ENCODE measurements at places on chromosomes 13 and 19.

DNA sequence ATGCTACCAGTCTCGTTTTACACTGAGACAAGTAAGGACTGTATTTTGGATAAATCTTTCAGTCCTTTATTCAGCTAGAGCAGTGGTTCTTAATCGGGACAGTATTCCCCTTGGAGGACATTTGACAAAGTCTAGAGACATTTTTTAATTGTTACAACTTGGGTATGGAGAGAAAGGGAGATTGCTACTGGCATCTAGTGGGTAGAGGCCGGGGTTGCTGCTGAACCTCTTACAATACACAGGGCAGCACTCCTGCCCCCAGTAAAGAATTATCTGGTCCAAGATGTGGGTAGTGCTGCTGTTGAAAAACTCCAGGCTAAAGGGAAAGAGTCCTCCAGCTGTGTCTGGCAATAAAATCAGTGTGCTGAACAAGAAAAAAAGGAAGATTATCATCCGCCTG, 334.8 kb downstream of the SLC7A1 start:
- no peak overlapping the region for H3K4me3 ChIP-seq
- no peaks in the 10 kb centered on the region for H3K27me3 ChIP-seq
- DNase-seq: no peak
- H3K36me3 ChIP-seq: no peaks in the 10 kb centered on the region
- H3K27ac ChIP-seq: no peak overlapping the region
- H3K4me1 ChIP-seq: no peaks in the 10 kb centered on the region

GRCh38 chr13:56773148-56773547, 367.6 kb upstream of the PRR20A start:
- no peak overlapping the region for H3K27ac ChIP-seq
- no peaks in the 10 kb centered on the region for H3K27me3 ChIP-seq
- no peak overlapping the region for H3K4me3 ChIP-seq
- DNase-seq: no peak

DNA sequence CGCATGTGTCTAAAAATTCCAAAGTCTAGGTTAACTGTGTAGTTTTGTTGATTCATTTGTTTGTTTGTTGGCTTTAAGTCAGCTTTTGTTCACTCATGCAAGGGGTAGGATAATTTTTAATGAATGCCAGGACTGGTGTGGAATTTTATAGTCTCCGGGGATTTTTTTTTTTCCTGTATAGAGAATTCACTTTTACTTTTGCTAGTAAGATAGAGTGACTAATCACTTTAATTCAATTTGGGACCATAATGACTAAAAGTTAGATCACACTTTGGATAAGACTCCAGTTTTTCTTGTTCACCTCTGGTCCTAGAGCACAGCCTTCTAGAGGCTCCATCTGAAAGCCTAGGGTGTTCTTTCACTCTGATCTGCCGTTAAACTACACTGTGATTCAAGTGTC, 1690.0 kb downstream of the PCDH9 start:
- no peaks in the 10 kb centered on the region for H3K27me3 ChIP-seq
- no peaks in the 10 kb centered on the region for H3K4me1 ChIP-seq
- DNase-seq: no peak
- no peaks in the 10 kb centered on the region for H3K36me3 ChIP-seq

GRCh38 chr13:24168979-24169378, 8.5 kb downstream of the SPATA13 start:
- no peaks in the 10 kb centered on the region for H3K4me1 ChIP-seq
- H3K27ac ChIP-seq: peak overlapping the region; percentile 57
- no peak overlapping the region for H3K4me3 ChIP-seq

DNA sequence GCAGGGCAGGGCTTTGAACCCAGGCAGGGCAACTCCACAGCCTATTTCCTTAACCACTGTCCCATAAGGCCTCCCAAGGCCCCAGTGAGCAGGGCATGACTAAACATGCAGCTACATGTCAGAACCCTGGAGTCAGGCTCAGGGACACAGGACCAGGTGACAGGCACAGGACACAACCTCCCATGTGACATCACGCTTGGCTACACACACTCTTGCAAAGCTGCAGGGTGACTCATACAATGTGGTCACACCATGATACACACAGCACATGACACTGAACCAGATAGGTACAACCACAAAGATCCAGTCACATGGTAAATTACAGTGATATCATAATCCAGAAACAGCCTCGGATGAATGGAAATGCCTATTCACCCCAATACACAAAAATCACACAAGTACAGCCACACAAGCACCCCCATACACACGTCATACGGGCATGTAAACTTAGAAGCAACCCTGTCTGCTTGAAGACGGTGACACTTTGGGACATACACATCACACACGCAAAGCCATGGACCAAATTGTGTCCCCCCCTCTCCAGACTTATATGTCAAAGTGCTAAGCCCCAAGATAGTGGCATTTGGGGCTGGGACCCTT, 14.5 kb downstream of the KLK4 start:
- H3K27ac ChIP-seq: no peak overlapping the region
- H3K4me3 ChIP-seq: no peak overlapping the region
- no peak for DNase-seq
- H3K4me1 ChIP-seq: no peaks in the 10 kb centered on the region

DNA sequence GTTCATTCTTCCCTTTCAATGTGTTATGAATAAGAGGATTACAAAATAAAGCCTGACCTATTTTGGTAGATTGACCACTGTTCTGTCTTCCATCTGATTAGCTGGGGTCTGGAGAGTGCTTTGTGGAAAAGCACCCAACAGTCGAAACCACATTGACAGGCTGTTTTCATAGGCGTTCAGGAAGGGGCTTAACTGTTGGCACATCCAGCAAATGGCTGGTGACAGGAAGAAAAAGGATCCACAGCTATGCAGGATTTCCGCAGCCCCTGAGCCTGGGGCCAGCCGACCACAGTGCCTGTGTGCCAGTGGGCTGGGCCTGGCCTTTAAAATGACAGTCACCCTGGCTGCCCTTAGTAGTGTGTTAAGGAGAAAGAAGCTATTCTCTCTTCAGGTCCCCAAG, 113.3 kb downstream of the SIPA1L3 start:
- H3K4me3 ChIP-seq: no peak overlapping the region
- no peak for DNase-seq
- peaks cover 12% of the 10 kb centered on the region for H3K4me1 ChIP-seq
- no peak overlapping the region for H3K27ac ChIP-seq
- no peaks in the 10 kb centered on the region for H3K27me3 ChIP-seq
- H3K36me3 ChIP-seq: no peaks in the 10 kb centered on the region

- peaks cover 2% of the 10 kb centered on the region for H3K27me3 ChIP-seq
- H3K36me3 ChIP-seq: no peaks in the 10 kb centered on the region
- H3K4me3 ChIP-seq: peak overlapping the region; percentile 4
- H3K27ac ChIP-seq: no peak overlapping the region
- no peak for DNase-seq
- H3K4me1 ChIP-seq: peaks cover 9% of the 10 kb centered on the region
Observed at GRCh38 chr19:41530184-41530534, 45.8 kb upstream of the CEACAM21 start.

DNA sequence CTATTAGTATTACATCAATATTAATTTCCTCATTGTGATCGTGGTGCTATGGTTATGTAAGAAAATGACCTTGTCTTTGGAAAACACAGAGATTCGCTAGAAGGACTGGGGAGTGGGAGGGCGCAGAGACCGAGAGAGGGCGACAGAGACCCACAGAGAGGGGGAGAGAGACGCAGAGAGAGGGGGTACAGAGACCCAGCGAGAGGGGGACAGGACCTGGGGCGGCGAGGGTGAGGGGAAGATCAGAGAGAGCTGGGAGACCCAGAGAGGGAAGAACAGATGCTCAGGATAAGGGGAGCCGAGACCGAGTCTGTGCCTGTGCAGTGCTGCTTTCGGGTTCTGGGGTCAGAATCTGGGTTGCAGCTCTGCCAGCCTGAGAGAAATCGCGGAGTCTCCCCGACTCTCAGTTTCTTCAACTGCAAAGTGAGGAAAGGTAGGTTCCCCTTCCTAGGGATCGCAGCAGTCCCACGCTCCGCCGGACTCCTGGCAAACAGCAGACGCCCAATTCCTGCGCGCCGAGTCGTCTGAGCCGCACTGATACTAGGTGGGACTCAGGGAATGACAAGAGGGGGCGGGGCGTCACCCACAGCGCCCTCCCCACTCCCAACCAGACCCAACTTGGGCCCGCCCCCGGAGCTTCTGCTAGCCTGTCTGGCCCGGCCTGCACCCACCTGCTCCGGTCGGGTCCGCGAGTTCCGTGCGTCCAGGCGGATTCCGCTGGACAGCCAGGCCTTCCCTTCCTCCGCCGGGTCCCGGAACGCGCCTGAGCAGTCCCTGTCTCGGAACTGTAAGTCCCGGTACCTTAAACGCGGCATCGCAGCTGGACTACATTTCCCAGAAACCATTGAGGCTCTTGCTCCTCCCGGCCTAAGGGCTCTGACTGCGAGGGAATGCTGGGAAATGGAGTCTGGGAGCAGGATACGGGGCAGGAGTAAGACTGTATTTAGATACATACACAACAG, 15.3 kb downstream of the IZUMO2 start:
- H3K27me3 ChIP-seq: no peaks in the 10 kb centered on the region
- peak; percentile 70 for DNase-seq
- peaks cover 7% of the 10 kb centered on the region for H3K4me1 ChIP-seq
- no peaks in the 10 kb centered on the region for H3K36me3 ChIP-seq
- H3K4me3 ChIP-seq: peak overlapping the region; percentile 62

DNA sequence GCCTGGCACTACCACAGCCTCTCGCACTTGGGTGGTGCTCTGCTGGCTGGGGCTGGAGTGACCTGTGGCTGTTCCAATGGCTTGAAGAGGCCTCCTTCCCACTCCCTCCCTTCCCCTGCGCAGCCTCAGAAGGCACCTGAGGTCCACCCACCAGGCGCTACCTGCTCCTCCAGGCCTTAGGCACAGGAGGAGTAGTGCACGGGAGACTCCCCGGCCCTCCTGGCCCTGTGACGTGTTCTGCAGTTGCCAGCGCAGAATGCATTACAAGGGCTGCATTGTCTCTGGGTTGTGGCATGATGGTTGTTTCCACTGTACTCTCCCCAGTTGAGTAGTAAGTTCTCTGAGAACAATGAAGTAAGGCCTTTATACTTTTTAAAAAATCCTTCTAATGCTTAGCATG, 128.6 kb downstream of the TEX29 start:
- no peaks in the 10 kb centered on the region for H3K36me3 ChIP-seq
- no peak overlapping the region for H3K27ac ChIP-seq
- H3K4me1 ChIP-seq: no peaks in the 10 kb centered on the region
- H3K4me3 ChIP-seq: no peak overlapping the region
- DNase-seq: no peak

DNA sequence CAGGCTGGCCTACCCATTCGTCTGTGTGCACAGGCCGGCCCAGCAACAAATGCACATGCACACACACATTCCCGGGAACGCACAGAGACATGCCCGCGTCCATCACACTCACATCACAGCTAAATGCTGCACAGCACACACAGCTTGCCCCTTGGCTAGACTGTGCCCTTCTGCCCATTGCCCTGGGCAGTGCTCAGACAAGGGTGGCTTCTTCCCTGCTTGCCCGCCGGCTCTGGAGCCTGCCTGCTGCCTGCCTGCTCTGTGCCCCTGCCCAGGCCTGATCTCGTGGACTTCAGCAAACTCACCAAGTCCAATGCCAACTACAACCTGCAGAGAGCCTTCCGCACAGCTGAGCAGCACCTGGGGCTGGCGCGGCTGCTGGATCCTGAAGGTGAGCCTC, 30.4 kb downstream of the SPTBN4 start:
- H3K27ac ChIP-seq: no peak overlapping the region
- no peaks in the 10 kb centered on the region for H3K27me3 ChIP-seq
- no peak for DNase-seq
- H3K36me3 ChIP-seq: no peaks in the 10 kb centered on the region
- H3K4me1 ChIP-seq: no peaks in the 10 kb centered on the region

- no peak overlapping the region for H3K4me3 ChIP-seq
- no peaks in the 10 kb centered on the region for H3K36me3 ChIP-seq
- DNase-seq: no peak
- H3K4me1 ChIP-seq: no peaks in the 10 kb centered on the region
- no peak overlapping the region for H3K27ac ChIP-seq
Observed at GRCh38 chr13:26914624-26915023, 154.0 kb upstream of the GPR12 start.

DNA sequence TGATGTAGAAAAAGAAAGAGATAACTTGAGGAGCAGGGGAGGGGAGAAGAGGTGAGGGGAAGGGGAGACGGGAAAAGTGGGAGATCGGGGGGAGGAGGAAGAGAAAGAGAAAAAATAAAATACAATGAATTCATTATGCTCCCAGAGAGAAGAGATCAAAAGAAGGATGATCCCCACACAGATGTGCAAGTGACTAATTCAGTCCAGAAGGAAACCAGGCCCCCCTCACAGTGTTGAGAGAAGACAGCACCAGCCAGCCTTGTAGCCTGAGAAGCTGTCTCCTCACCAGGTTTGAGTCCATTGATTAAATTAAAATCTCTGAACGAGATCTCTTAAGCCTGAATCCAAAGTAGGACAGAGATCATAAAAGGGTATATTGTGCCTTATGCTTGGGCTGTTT, 333.7 kb upstream of the NBEA start:
- H3K27ac ChIP-seq: no peak overlapping the region
- DNase-seq: no peak
- no peak overlapping the region for H3K4me3 ChIP-seq
- H3K4me1 ChIP-seq: no peaks in the 10 kb centered on the region

- H3K4me1 ChIP-seq: peaks cover 55% of the 10 kb centered on the region
- DNase-seq: no peak
- H3K4me3 ChIP-seq: peak overlapping the region; percentile 10
- H3K27ac ChIP-seq: peak overlapping the region; percentile 43
Observed at GRCh38 chr19:1470305-1471009, 8.6 kb downstream of the C19orf25 start.

DNA sequence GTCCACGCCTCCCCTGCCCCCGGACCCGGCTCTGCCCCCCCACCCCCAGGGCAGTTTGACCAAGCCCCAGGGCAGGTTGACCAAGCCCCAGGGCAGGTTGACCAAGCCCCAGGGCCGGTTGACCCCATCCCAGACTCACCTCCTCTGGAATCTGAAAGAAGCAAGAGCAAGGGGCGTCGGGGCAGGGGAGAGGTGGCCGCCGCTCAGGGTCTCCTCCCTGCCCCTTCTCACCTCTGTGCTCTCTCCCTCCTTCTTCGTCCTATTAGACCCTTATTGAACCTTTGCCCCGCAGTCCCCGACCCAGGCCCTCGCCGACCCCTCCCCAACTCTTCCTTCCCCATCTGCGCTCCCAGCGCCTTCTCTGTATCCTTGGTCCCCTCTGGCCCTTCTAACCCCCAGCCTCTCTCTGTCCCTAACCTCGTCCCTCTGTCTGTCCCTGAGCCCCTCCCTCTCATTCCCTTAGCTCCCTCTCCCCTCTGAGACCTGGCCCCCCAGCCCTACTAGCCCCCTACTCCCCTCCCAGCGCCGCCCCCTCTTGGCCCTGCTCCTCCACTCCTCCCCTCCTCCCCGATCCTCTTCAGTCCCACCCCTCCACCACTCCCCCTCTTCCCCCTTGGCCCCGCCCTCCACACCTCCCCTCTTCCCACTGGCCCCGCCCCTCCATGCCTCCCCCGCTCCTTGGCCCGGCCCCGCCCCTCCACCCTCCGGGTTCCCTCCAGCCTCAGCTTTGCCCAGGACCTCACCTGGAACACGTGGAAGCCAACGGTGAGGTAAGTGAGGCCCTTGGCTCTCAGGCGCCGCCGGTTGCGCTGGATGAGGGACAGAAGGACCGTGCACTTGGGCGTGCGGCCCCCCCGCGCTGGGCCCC, 7.6 kb downstream of the CAPN12 start:
- no peak for DNase-seq
- H3K4me1 ChIP-seq: peaks cover 5% of the 10 kb centered on the region
- no peaks in the 10 kb centered on the region for H3K36me3 ChIP-seq
- peak overlapping the region; percentile 52 for H3K4me3 ChIP-seq
- H3K27ac ChIP-seq: no peak overlapping the region
